ENCODE measurements at places on chromosomes 5 and 9.

DNA sequence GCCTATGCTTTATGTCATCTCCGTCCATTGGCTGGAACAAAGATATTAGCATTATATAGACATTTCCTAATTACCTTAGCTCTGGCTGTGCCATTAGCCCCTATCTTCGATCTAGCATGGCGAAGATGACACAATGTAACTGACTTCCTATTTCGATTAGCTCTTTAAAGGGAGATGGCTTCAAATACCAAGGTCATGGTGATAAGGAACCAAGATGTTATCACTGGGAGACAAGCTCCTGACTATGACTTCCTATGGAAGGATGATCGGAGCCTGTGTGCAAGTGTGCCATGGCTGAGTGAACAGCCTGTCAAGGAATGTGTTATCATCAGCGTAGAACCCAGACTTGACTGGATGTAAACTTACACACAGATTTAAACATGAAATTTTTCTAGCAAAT lies 602.1 kb downstream of the PSAT1 start:
- DNase-seq = no peak

- no peak for DNase-seq
Observed at GRCh38 chr9:30197954-30198353, 2186.5 kb upstream of the ACO1 start.

- no peak for DNase-seq
Observed at GRCh38 chr9:38338342-38339018, 54.0 kb upstream of the ALDH1B1 start.

GRCh38 chr9:79665369-79665768 lies 93.6 kb downstream of the TLE4 start:
- DNase-seq = no peak

GRCh38 chr9:6086006-6086655 lies 70.7 kb upstream of the RANBP6 start:
- no peak for DNase-seq

- no peak for DNase-seq
Observed at GRCh38 chr5:8683496-8683895, 814.5 kb downstream of the MTRR start.

GRCh38 chr5:108560581-108560980 lies 178.7 kb upstream of the FBXL17 start:
- peak; percentile 73 for DNase-seq

- DNase-seq = no peak
Observed at GRCh38 chr9:27408001-27408400, 111.1 kb upstream of the EQTN start.
